ENCODE measurements at places on chromosomes 1 and 21. TPM values are rescaled to one million over a fixed set of nuclear protein-coding genes. Genes with fewer than 3 reads are reported as not detected.

MINDY1 gene
- total RNA-seq = 10.9 TPM

GRCh38 chr1:19512545-19512944, 27.2 kb upstream of the CAPZB start:
- no peak for DNase-seq

DNA sequence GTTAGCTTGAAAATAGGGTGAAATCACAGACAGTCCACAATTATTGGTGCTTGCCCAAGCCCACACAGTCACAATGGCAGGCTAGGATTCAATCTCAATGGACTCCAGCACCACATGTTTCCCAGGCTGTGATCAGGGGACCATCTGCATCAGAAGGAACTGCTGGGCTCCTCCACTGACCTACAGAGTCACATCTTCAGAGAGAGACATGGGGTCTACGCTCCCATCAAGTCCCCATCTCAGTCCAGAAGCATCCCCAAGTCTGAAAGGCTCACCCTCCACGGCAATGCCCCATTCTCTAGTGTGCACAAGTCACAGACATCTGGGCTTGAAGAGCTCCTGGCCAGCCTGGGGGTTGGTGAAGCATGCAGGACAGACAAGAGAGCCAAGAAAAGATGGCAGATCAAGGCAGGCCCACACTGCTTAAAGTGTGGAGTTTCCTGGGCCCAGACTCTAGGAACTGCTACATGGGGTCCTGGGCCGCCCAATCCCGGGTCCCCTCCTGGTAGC, 262.5 kb downstream of the NPHP4 start:
- no peak for DNase-seq

C1orf87 gene
- total RNA-seq = not detected

- DNase-seq = peak; percentile 13
Measured at GRCh38 chr1:53992085-53992874, 25.7 kb downstream of the LDLRAD1 start.

- no peak for DNase-seq
Measured at GRCh38 chr1:31487143-31487542, 74.1 kb downstream of the SERINC2 start.

DNA sequence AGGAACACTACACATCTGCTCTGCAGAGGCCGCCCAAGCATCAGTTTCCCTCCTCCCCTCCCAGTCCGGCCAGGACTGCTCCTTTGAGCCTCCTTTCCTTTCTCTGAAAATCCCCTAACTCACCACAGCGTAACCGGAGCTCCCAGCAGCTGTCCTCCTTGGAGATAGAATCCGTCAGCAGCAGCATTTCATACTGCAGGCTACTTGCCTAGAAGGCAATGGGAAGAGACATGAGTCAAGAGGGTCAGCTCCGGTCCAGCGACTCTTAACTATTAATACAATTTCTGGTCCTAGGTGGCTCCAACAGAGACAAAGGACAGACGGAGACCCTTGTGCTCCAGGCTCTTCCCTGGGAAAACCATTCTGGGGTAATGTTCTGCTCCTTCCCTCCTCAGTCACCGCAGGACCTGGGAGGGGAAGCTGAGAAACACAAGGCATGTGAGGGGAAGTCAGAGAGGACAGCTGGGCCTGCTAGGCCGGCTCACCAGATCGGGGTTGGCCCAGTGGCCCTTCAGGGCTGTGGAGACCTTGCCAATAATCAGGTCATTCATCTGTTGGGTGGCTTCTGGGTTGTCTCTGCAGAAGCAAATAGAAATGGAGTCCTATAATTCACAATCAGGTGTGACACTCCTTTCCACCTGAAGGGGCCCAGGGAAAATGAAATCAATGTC, 99.7 kb downstream of the UBR4 start:
- no peak for DNase-seq

GRCh38 chr1:158107916-158108315, 72.8 kb upstream of the CD1D start:
- DNase-seq = no peak

LINGO4 gene
- total RNA-seq = 0.19 TPM

GRCh38 chr1:58358346-58358745, 188.2 kb downstream of the OMA1 start:
- no peak for DNase-seq

- DNase-seq = no peak
Measured at GRCh38 chr1:73604211-73604610, 593.8 kb downstream of the LRRIQ3 start.

DNA sequence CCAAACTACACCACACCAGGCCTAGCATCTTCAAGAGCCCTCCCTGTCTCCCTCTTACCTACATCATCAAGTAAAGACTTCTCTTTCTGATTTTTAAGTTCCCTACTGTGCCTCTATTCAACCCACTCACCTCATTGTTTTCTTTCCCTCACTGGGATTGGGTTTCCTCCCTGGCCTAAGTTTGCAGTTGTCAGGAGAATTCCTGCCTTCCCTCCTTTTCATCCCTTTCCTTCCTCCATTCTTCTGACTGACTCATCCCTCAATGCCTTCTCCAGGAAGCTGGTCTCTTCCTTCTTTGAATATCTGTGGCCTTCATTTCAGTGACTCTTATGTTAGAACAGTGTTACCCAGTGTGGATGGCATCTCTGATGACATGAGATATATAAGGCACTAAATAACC, 139.9 kb upstream of the KIAA0040 start:
- DNase-seq = no peak

GRCh38 chr1:152745289-152745704, 12.5 kb upstream of the KPRP start:
- no peak for DNase-seq

- no peak for DNase-seq
Measured at GRCh38 chr1:167223144-167224103, 2.7 kb downstream of the POU2F1 start.

DNA sequence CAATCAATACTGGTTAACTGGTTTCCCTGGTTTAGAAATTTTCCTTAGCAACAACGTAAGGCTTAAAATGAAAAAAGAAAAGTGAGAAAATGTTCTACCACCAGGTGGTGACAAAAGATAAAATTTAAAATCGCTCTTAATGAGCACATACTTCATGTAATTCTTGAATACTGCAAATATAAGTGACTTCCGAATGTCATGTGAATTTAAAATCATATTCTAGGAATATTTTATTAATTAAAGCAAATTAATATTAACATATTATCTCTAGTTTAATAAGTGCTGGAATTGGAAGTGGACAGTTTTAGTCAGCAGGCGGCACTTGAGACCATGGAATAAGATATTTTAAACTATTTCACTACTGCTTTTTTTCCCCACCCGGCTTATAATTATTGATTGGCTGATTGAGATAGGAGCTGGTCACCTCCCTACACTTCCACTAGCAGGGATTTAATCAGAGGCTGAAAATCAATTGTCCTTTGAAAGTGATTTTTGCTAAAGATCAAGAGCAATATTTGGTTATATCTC, 5.0 kb upstream of the ADAMTS1 start:
- DNase-seq = no peak

GRCh38 chr1:187878883-187879282, 1050.1 kb downstream of the PLA2G4A start:
- DNase-seq = no peak

VSIG8 gene
- total RNA-seq = not detected

OR2L5 gene
- 0.16 TPM for total RNA-seq

- no peak for DNase-seq
Measured at GRCh38 chr1:235883261-235883927, 16.7 kb upstream of the LYST start.

GRCh38 chr21:45827302-45827692, 154.3 kb upstream of the COL6A1 start:
- DNase-seq = no peak

GRCh38 chr21:14888202-14888601, 176.6 kb downstream of the NRIP1 start:
- DNase-seq = no peak

Measured in activated T-cell treated with anti-CD3 and anti-CD28 coated beads, Interleukin-2, amount 50 U/mL, for 72 hours (primary cell).